ENCODE measurements at places on chromosomes 6 and 20.

DNA sequence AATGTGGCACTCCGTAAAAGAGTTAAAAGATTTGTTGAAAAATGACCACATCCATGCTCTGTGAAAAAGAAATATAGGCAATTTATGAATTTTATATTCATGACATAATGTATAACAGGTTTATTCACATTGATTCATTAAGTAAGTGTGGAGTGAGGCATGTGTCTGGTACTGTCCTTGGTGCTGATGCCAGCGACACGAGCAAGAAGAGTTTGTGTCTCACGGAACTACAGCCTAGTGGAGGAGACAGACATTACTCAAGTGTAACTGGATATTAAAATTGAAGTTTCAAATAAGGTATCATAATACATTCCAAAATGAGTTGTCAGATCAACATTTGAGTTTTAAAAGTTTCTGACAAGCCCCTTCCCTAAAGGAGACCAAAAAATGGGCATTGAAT, 158.2 kb upstream of the PRND start:
- DNase-seq, result peak; percentile 22

- no peak for DNase-seq
These were observed 66.9 kb downstream of the DLL1 start for GRCh38 chr6:170223718-170224693.

DNA sequence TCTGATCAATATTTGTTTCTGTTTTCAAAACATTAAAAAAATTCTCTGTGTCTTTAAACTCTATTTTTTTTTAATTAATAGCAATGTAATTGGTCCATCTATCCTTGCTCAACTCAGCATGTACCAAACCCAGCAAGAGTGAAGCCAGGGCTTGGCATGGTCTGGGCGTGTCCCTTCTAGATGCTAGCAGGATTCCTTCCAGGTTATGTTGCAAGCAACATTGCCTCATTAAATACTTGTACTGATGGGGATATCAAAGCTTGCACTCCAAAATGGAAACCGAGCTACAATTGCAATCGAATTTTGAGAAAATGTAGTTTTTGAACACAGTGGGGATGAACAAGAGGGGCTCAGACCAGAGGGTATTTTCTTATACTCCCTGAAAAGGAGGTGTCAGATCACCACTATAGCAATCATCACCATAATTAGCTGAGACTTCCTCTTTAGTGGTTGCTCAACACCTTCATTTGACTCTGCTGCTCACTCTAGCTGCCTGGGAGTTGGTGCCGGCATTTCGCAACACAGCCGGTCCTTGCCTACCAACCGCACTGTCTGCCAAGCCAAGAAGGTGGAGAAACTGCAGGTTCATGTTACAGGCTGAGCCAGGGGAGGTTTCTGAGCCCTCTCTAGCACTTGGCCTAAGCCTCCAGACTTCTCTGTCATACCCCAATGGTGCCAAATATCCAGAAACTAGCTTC, 67.8 kb upstream of the RALGAPA2 start:
- peak; percentile 94 for DNase-seq

DNA sequence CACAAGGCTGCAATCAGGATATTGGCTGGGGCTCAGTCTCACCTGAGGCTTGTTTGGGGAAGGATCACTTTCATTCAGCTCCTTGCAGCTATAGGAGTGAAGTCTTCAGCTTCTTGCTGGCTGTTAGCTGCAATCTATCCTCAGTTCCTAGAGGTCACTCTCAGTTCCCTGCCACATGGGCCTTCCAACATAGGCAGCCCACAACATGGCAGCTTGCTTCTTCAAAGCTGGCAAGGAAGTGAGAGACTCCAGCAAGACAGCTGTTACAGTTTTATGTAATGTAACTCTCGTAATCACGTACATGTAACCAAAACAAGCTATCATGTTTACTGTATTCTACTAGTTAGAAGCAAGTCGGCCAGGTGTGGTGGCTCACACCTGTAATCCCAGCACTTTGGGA, 226.9 kb downstream of the CDC5L start:
- DNase-seq, result peak; percentile 24

DNA sequence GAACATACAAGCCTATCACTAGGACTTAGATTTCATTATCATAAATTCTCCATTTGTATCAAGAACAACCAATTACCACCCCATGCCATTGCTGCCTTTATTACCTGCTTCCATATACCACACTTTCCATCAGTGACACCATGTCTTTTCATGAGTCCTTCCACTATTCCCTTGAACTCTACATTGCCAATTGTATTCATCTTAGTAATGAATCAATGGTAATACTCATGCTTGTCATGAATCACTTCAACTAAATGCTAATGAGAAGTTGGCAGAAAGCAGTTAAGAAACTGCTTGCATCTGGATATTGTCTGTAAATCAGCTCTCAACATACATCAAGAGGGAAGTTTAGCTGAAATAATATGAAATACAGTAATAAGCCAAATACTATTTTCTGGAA, 61.2 kb upstream of the RNF217 start:
- DNase-seq, result no peak

- no peak for DNase-seq
These were observed 436.4 kb upstream of the CDH4 start for GRCh38 chr20:60815656-60816055.

- no peak for DNase-seq
These were observed 42.5 kb downstream of the SLC2A12 start for GRCh38 chr6:134009876-134010275.

DNA sequence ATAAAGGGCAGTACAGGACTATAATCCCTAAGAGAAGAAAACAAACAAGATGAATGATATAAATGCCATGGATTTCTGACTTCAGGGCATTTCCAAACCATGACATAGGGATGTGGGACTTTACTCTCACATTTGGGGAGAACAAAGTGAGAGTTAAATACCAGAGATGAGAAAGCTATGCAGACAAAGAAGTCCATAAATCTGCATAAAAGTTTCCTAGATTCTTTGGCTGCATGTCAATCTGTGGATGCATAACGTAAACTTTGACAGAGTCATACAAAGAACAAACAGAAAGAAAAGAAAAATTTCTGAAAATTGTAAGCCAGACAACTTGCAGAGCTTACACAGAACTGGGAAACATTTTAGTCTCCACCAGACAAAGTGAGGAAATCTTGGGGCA, 11.7 kb downstream of the EPM2A start:
- no peak for DNase-seq

DNA sequence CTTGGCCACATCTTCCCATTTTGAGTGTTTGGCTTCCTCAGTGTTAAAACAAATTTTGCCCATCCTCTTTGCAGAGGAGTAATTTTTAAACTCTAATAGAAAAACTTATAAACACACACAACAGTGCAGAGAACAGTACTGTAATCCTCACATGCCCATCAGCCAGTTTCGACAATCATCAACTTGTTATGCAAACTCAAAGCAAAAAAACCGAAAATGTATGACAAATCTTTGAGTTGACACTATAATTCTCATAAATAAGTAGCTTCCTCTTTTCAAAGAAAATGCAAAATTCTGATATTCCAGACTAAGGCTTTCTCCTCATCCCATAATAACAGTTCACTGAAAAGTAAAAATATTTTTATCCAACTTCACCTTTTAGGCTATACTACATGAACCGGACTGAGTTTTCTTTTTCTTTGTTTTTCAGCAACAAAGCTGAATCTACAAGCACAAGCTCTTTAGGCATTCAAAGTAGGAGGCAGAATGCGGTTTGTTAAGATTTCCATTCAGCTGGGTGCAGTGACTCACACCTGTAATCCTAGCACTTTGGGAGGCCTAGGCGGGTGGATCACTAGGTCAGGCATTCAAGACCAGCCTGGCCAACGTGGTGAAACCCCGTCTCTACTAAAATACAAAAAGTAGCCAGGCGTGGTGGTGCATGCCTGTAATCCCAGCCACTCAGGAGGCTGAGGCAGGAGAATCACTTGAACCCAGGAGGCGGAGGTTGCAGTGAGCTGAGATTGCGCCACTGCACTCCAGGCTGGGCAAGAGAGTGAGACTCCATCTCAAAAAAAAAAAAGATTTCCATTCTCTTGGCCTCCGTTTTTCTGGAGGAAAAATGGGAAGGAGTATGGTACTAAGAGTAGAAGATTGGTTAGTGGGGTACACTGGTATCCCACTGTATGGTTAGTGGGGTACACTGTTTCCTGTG, 74.8 kb downstream of the GCNT2 start:
- peak; percentile 90 for DNase-seq

GRCh38 chr6:89073014-89073620, 7.4 kb upstream of the PNRC1 start:
- peak; percentile 79 for DNase-seq

DNA sequence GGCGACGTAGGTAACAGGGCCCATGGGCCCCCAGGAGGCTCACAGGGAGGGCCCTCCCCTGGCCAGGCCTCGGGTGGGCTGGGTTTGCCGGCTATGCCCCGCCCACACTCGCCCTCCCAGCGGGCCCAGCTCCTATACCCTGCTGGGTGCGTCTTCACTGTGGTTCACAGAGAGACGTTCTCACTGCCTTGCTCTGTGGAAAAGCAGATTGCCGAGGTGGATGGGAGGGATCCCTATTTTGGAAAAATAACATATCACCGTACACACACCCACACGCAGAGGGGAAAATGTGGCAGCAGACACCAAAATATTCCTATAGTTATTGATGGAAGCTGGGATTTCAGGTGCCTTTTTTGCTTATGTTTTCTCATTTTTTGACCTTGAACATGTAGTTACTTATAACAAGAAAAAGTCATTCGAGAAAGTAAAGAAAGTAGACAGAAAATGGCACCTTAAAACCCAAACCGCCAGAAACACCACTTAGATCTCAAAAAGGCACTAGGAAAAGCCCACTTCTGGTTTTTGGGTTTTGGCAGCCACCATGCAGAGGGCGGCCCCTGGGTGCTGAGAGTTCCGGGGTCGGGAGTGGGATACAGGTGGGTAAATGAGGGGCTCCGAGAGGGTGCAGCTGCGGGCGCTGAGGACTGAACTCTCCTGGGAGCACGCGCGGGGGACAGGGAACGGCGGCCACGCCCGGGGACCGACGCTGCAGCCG, 49.4 kb downstream of the TMEM242 start:
- peak; percentile 55 for DNase-seq

DNA sequence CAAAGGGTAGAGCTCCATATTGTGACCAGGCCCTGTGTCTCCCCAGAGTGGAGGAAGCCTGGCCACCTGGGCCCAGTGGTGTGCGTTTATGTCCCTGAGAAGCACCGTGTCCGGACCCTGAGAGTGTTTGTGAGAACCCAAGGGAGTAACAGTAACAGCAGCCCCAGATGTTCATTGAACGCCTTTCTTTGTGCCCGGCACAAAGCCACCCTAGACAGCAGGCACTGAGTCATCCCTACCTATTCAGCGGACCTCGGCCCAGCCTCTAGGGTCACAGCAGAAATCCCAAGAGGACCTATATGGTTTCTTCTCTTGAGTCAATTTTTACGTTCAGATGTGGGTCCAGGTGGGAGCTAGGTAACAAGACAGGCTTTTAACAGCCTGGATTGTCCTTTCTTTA, 24.5 kb downstream of the BCAS4 start:
- no peak for DNase-seq

DNA sequence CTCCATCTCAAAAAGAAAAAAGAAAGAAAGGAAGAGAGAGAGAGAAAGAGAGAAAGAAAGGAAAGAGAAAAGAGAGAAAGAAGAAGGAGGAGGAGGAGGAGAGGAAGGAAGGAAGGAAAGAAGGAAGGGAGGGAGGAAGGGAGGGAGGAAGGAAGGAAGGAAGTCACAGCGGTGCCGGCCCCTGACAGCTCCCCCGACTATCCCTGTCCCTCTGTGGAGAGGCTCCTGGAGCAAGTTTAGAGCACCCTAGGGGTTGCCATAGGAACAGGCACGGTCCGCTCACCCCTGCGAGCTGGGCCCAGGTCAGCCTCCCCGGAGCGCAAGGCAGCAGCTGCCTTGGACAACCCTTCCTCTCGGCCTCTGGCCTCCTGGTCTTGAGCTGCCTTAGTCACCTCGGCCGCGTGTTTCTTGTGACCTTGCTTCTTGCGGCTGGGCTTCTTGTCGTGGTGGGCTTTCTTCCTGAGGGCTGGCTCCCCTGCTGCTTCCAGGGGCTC, 6.8 kb downstream of the BNIP5 start:
- no peak for DNase-seq

DNA sequence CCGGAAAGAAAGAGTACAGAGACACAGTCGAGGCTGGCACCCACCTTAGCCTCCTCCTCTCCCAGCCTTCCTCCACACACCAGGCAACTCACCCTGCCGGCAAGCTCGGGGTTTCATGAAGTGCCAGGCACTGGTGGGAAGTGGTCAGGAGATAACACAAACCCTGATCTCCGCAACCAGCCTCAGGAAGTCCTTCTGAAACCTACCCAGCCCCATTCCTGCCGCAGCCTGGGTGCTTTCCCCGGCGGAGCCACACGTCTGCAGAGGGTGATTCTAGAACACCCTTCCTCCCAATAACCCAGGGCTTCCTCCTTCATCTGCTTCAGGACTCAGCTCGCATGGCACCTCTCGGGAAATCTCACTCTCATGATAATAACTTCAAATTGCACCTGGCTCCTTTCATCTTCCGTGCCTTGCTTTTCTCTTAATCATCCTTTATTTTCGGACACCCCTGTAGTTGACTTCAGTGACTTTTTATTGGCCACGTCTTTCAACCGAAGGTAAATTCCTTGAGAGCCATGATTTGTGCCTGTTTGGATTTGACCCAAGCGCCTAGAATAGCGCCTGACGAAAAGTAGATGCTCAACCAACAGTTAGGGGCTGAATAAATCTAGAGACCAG, 8.7 kb upstream of the HLA-E start:
- DNase-seq, result peak; percentile 52

DNA sequence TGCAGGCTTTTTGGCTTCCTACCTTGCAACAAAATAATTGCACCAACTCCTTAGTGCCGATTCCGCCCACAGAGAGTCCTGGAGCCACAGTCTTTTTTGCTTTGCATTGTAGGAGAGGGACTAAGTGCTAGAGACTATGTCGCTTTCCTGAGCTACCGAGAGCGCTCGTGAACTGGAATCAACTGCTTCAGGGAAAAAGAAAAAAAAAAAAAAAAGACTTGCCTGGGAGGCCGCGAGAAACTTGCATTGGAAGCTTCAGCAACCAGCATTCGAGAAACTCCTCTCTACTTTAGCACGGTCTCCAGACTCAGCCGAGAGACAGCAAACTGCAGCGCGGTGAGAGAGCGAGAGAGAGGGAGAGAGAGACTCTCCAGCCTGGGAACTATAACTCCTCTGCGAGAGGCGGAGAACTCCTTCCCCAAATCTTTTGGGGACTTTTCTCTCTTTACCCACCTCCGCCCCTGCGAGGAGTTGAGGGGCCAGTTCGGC, 420 bp downstream of the SOX4 start:
- DNase-seq, result no peak

DNA sequence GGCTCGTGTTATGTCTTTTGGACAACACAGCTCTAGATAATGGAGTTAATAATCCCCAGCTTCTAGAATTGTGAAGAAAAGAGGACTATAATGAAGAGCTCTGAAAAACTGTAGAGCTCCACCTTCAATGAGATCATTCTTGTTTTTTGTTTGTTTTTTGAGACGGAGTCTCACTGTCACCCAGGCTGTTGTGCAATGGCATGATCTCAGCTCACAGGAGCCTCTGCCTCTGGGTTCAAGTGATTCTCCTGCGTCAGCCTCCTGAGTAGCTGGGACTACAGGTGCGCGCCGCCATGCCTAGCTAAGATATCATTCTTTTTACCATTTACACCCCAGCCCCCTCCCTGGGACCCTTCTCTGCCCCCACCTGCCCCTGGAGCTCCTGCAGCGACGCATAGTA, 36.6 kb downstream of the ERGIC3 start:
- no peak for DNase-seq
